ENCODE measurements at places on chromosomes 6 and 20. TPM values are rescaled to one million over a fixed set of nuclear protein-coding genes. Genes with fewer than 3 reads are reported as not detected.

- DNase-seq = peak; percentile 68
Observed at GRCh38 chr20:48904566-48905296, 16.8 kb upstream of the ARFGEF2 start.

DNA sequence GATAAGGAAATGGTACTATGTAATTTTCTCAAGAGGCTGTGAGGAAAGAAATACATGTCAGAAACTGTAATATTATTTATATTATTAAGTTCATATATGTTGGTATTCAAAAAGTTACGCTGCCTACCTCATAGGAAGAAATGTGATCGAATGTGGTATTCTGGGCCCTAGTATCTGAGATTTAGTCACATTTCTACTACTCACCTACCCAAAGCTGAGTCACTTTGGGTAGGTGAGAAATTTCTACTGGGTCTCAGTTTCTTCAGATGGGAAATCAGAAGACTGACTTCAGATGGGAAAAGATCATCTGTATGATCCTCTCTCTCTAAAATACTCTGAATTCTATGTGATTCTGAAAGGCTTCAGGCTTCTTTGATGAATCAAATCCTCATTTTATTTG is 411.0 kb downstream of the SYNE1 start:
- no peak for DNase-seq

- DNase-seq = no peak
Observed at GRCh38 chr20:9025011-9025410, 43.9 kb upstream of the PLCB4 start.

GRCh38 chr6:95478941-95479340 is 98.4 kb upstream of the MANEA start:
- DNase-seq = no peak

- DNase-seq = no peak
Observed at GRCh38 chr20:57666834-57667157, 43.0 kb downstream of the PMEPA1 start.

The CRISP3 gene
- polyA plus RNA-seq = not detected

The HTR1E gene
- 0.02 TPM for polyA plus RNA-seq

The ATP9A gene
- 11.0 TPM for polyA plus RNA-seq

The DLL1 gene
- 0.25 TPM for polyA plus RNA-seq

GRCh38 chr6:86859513-86859912 is 77.8 kb upstream of the HTR1E start:
- no peak for DNase-seq

The KHDRBS2 gene
- not detected for polyA plus RNA-seq

Measured in SK-N-SH (cell line).